Neural crest cell (in vitro differentiated cells): ENCODE measurements at places on chromosomes 1 and 21. TPM values are rescaled to one million over a fixed set of nuclear protein-coding genes. Genes with fewer than 3 reads are reported as not detected.
A peak's percentile ranks its signal among the peaks of the same experiment; 100 is the strongest.

DNA sequence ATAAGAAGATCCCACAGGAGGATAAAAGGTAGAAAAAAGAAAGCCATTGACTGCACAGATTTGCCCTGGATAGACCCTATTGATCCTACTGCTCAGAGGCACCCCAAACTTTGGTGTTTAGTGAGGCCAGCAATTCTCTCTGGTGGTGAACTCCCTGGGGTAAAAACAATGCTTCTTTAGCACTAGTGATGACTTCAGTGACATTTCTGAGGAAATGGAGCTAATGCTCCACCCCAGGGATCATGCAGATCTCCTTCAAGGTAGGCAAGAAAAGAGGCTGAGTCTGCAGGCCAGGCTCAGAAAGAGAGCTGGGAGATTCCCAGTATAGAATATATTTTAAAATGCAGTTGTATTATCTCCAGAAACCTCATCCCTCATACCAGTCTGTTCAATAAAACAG is 140.3 kb downstream of the LMX1A start:
- no peak for DNase-seq

DNA sequence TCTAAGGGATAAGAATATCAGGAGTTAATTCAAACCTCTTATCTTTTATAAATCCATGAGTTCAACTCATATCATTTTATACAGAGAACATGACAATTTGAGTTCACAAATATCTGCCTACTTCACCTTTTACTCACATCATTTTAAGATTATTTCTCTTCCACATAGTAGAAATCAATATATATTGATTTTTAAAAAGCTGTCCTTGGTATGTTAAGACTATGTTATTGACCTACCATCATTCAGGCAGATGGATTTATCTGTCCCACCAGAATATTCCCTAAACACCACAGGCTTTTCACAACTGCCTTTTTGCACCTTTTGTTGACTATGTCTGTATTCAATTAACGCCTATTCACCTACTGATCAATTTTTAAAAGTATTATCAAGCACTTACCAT is 13.5 kb downstream of the DRAM2 start:
- no peak for DNase-seq

GRCh38 chr1:220198186-220199005 is 73.9 kb downstream of the RAB3GAP2 start:
- DNase-seq, result no peak

- DNase-seq, result no peak
These were observed 22.7 kb downstream of the SERBP1 start for GRCh38 chr1:67407498-67407897.

DNA sequence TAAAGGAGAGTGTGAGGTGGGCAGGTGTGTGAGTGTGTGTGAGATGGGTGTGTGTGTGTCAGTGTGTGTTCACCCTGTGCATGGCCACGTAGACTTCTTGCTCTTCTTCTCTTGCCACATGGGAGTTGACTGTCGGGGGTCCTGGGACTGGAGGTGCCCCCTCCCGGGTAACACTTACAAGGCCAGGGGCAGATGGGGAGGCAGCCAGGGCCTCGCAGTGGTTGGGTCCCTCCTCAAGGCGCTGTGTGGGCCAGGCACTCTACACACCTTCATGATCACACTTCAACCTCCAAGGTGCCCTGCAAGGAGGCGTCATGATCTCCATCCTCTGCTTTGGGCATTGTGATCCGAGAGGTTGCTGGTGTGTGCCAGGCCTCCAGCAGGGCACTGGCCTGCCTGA is 2.3 kb downstream of the PLA2G2F start:
- DNase-seq, result no peak

DNA sequence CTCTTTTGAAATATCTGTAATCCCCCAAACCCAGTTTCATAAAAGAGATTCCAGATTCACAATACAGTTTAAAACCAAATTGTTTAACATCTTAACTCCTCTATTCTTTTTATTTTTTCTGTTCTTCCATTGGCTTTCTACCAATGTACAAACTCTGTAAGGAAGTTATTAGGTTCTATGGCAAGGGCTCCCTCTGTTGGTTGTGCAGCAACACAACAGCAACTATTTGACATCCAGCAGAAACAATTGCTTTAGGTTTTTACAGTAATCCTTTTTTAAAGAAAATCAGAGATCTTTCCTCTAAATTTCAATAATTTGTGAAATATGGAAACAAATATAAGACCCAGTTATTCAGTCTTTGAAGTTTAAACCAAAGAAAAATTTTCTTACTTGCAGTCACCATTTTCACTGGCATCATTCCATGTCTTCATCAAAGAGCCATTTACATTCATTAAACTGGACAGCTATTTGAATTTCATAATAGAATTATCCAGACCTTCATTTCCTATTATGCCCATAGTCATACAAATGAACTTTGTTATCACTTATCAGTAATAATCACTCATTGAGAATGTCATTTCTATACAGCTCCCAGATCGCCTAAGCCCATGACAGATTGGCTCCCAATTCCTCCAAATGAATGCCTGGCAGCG is 46.5 kb upstream of the RNF11 start:
- DNase-seq, result peak; percentile 47

- no peak for DNase-seq
These were observed 104.8 kb upstream of the SLC45A1 start for GRCh38 chr1:8213136-8213535.

GRCh38 chr1:156162430-156163037 is 9.1 kb downstream of the SEMA4A start:
- no peak for DNase-seq

- DNase-seq, result no peak
These were observed 81.8 kb upstream of the WARS2 start for GRCh38 chr1:119222271-119222670.

DNA sequence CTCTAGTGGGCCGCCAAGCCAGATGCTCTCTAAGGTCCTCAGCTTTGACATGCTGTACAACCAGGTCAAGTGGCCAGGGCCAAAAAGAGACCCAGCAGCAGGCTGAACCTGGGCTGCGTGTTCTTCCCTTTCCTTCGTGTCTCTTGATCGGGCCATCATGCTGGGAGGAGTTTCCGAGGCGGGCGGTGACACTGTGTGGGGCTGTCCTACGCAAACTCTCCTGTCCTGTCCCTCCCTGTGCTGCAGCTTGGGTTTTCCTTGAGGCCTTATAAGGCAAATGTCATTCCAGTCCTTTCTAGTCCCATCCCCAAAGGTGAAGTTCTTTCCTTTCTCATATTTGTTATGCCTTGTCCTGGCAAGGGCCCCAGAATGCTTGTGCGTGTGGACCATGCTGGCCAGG is 56.7 kb downstream of the ARHGEF10L start:
- DNase-seq, result no peak

GRCh38 chr1:205703072-205703471 is 22.8 kb upstream of the SLC45A3 start:
- DNase-seq, result no peak

- DNase-seq, result peak; percentile 66
These were observed 27.5 kb downstream of the OVGP1 start for GRCh38 chr1:111399792-111400610.

RASSF5 gene
- 1.2 and 1.4 TPM in 2 replicates for total RNA-seq

PLA2G2C gene
- total RNA-seq, result not detected in 2 replicates

LRRN2 gene
- total RNA-seq, result 4.5 and 5.0 TPM in 2 replicates

ITLN1 gene
- total RNA-seq, result not detected in 2 replicates

TSACC gene
- 0.66 and 1.0 TPM in 2 replicates for total RNA-seq

TMPRSS15 gene
- not detected in 2 replicates for total RNA-seq

SH3D21 gene
- 5.4 and 5.9 TPM in 2 replicates for total RNA-seq
